NCI-H69 (cell line): ENCODE measurements at places on chromosomes 1 and 21.
A peak's percentile ranks its signal among the peaks of the same experiment; 100 is the strongest.

DNA sequence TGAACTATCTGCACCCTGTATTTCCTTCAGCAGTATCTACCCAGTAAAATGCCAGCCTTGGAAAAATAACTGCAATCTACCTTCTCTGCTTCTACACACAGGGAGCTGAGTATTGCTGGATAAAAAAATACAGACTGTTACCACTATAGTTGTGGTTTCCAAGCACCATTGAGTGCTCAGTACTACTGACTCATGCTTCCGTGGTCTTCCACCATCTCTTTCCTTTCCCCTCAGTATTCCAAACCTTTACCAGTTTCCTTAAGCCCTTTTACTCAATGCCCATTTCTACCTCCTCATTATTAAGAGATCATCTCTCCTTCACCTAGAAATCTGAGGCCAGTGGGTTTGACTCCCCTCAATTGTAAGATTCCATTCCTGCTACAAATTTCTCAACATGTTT is 23.8 kb downstream of the GLMN start:
- no peak for DNase-seq

DNA sequence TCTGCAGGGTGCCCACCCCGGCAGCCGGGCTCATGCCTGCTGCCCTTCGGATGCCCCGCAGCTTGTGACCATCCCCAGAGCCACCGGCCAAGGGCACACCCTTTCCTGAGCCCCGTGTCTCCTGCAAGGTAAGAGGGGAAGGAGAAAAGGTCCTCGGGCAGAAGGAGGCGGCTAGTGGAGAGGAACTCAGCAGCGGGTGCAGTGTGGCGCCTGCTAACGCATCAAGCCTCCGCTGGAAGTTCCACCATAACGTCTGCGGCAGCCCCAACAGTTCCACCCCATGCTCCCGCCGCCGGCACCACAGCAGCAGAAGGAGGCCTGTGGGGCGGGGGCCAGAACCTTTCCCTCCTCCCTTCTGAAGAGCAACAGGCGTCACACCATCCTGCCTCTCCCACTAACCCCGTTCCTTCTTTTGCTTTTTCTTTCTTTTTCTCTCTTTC is 990 bp downstream of the VWA5B1 start:
- peak; percentile 67 for DNase-seq

DNA sequence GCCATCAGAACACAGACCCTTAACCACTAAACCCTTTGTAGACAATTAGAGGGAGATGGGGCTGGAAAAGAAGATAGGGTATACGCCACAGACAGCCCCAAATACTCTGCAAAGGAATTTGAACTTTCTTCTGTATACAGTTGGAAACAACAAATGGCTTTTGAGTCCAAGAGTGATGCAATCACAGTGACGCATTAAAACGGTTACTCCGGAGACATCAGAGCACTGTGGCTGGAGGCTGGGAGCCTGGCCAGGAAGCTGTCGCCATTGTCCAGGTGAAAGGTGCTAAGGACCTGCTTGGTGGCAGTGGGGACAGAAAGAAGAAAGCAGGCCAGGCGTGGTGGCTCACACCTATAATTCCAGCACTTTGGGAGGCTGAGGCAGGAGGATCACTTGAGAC is 4.2 kb downstream of the FLAD1 start:
- no peak for DNase-seq

DNA sequence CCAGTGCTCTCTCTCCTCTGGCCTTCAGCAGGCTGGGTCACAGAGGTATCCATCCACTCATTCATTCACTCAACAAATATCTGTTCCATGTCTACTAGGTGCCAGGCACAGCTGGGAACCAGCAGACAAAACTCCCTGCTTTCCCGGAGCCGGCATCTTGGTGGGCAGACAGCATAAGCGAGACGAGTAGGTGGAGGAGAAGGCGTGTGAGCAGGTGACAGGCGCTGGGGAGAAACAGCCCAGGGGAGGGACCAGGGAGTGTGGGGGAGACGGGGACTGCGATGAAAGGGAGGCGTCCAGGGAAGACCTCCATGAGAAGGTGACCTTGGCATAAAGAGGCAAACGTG is 11.0 kb upstream of the KCNAB2 start:
- DNase-seq, result peak; percentile 46

GRCh38 chr1:38183096-38183495 is 136.5 kb upstream of the POU3F1 start:
- no peak for DNase-seq

GRCh38 chr1:4177425-4178150 is 277.5 kb upstream of the C1orf174 start:
- no peak for DNase-seq

DNA sequence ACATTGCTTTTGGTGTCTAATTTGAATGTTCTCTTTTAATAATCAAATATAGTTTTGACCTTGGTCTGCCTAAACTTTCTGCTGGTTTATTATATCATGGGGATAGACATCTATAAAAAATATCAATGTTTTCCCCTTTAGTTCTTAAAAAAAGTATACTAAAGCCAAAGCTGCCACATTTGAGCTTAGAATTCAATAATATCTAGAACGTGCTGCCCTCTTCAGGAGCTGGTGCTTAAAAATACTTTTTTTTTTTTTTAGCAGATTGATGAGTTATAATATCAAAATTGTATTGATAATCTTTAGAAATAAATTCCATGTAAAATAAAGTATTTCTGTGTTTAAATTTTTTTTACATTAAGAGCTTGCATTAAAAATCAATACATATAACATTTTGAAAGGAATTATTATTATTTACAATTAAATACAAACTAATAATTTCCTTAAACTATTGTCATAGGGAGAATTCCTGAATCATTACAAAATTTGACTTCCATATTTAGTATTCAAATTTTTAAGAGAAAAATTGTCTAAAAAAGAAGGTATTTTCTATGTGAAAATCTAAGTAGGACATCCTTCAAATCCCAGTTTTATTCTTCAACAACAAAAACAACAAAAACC is 40.1 kb upstream of the ADGRL2 start:
- DNase-seq, result no peak

DNA sequence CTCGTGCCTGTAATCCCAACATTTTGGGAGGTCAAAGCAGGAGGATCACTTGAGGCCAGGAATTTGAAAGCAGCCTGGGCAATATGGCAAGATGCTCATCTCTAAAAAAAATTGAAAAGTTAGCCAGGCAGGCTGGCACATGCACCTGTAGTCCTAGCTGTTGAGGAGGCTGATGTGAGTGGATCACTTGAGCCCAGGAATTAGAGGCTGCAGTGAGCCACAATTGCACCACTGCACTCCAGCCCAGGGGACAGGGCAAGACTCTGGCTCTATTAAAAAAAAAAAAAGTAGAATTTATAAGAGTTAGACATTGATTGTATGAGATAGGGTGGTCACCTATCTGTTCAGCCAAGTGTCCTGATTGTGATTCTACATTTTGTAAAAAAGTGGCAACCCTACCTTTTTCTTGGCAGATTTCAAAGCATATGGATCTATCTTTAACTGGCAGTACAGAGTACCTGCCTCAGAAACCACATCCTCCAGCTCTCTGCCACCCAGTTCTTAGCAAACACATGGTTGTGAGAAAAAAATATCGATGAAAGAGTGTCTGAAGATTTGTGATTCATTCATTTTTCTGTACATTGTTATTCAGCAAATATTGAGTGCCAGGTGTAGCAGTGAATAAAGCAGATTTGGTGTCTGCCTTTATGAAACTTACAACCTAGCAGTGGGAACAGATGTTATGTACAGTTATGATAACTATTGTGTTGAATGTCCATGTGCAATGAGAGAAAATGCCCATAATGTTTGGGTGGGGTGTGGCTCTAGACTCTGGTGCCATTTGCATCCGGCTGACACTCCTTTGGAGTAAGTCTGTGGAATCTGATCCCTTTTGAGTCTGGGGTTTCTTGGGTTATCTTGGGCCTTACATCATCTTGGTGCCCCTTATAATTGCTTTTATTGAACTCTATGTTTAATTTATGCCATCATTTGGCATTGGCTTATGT is 82.5 kb downstream of the ST3GAL3 start:
- no peak for DNase-seq

GRCh38 chr21:42747276-42747701 is 93.9 kb downstream of the PDE9A start:
- DNase-seq, result no peak

DNA sequence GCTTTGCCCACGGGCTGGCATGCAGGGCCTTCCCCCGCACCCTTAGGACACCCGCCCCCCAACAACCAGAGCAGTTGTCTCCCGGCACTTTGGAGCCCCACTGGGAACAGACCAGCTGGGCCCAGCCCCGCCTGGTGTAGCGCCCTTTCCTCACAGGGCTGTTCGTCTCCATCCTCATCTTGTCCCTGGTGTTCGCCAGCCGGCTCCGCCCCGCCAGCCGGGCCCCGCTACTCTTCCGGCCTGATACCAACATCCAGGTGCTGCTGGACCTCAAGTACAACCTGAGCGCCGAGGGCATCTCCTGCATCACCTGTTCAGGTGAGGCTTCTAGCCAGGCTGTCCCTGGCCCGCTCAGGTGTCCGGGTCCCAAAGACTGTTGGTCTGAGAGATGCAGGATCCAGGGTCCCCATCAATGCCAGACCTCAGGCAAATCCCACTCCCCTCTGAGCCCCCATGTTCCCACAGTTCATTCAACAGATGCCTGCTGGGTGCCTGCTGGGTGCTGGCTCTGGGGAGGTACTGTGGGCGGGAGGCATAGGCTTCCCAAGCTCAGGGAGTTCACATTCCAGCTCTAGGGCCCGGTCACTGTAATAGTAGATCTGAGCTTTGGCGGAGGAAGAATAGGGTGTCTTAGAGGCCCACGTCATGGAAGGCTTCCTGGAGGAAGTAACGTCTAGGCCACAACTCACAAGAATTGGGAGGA is 41.7 kb downstream of the DISP3 start:
- no peak for DNase-seq

GRCh38 chr1:209425959-209426358 is 157.6 kb upstream of the CAMK1G start:
- DNase-seq, result no peak

- DNase-seq, result no peak
These were observed 111.8 kb downstream of the FGGY start for GRCh38 chr1:59408608-59409240.

DNA sequence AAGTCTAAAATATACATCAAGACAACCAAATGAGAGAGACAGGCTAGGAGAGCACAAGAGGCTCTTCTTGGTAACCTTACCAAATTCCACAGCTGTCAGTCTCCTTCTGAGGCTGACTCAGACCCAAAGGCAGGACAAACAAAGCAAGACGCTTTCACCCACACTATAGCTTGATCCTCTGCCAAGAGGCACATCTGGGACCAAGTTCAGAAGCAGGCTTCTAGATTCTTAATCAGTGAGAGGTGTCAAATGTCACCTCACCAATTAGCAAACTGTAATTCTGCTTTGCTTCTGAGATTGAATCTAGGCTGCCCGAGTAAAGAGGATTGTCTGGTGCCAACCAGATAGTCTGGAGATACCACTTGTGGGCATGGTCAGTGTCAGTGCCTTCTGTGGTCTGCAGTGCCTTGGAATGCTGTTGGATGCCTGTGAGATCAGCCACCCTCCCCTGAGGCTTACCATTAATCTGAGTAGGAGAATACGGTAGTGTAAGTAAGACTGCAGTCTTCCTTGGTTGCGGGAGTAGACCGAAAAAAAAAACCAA is 151.0 kb downstream of the FMN2 start:
- peak; percentile 82 for DNase-seq

DNA sequence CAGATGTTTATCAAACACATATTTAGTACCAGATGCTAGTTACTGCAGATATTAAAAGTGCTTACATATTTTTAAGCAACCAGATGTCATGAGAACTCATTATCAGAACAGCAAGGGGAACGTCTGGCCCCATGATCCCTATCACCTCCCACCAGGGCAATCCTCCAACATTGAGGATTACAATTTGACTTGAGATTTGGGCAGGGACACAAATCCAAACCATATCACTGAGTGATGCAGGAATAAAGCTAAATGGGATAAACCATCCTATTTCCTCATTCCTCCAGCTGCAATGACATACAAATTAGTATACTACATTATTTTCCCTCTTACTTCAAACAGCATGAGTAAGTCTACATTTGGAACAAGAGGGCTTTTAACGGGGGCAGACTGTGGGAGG is 3.1 kb upstream of the KCNK2 start:
- DNase-seq, result no peak

- DNase-seq, result no peak
These were observed 39.6 kb upstream of the LBR start for GRCh38 chr1:225467193-225468020.

DNA sequence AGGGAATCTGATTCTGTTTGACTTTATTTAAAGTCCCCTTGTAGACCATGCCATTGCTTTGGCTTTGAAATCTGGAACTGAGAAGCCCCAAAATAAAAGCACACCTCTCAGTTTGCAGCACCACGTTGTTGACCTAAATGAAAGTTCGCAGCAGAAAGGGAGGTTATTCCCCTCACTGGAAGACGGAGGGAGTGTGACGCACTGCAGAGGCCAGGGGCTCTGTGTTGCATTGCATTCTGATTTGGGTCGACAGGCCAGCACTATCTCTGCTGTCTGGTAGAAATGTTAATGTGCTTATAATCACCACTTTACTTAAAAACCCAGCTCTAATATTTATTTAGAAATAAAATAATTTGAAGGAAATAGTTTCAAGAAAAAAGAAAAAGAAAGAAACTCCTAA is 675.2 kb upstream of the NR5A2 start:
- no peak for DNase-seq

GRCh38 chr1:103941086-103941485 is 191.4 kb downstream of the AMY1C start:
- DNase-seq, result peak; percentile 13

DNA sequence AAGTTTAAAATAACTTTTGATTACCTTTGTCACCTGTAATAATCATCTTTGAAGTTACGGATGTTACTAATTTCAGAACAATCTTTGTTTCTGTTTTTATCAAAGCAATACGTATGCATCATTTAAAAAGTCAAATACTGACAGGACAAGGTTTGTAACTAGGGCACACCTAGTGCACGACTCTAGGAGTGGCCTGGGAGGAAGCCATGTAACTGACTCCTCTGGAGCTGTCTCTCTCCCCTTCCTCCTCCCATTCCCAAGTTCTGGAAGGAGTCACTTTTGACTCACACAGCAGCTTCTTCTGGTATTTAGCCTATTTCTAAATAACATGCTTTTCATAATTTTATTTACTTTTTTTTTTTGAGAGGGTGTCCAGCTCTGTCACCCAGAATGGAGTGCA is 11.8 kb upstream of the RAP1GAP start:
- DNase-seq, result peak; percentile 7

DNA sequence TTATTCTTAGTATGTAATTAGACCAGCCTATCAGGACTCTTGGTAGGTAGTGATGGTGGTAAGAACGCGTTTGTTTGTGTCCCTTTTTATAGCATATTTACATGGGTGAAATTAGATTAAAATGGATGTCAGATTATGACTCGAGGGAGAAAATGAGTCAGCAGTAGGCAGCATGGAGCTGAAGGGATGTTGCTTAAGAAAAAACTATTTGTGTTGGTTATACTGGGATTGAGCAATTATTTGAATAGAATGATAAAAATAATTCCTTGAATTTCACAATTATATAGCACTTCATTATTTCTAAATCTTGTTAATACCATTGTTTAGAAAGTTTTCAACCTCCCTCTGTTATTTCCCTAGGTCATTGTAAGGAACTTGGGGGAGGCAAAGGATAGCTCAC is 348.8 kb downstream of the RYR2 start:
- no peak for DNase-seq
